ENCODE measurements at places on chromosomes 3 and 15.

- no peak for DNase-seq
Measured at GRCh38 chr15:59866642-59867041, 137.5 kb upstream of the FOXB1 start.

DNA sequence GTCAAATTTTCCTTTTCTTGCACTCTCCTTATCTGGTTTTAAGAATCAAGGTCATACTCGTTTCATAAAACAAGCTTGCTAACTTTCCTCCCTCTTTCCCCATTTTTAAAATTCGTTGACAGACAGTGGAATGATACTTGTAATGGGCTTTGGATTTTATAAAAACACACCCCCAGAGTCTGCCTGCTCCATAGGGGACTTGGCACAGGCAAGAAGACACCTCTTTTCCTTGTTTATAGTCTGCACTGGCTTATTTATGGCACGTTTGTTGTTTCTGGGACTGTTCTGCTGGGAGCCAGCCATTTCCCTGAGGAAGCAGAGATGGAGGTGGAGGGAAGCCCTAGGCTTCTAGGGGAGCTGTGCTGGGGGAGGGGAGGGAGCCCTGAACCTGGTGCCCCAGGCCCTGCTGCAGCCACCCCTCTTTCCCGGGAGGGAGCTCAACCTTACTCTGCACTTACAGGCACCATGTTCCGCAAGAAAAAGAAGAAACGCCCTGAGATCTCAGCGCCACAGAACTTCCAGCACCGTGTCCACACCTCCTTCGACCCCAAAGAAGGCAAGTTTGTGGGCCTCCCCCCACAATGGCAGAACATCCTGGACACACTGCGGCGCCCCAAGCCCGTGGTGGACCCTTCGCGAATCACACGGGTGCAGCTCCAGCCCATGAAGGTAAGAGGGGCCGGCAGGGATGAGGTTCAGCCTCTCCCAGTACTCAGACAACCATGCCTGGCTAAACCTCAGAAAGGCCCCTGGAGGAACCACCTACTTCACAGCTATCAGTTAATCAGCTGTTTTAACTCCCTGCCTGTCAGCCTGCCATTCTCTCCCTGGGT is 18.3 kb downstream of the ANKRD63 start:
- no peak for DNase-seq

- peak; percentile 61 for DNase-seq
Measured at GRCh38 chr15:88605189-88606069, 15.7 kb upstream of the AEN start.

- no peak for DNase-seq
Measured at GRCh38 chr15:69636169-69636915, 183.7 kb downstream of the RPLP1 start.

GRCh38 chr3:30161375-30161774 is 445.0 kb upstream of the TGFBR2 start:
- DNase-seq, result peak; percentile 17
